ENCODE measurements at places on chromosomes 6 and 20.

- no peak for DNase-seq
Observed at GRCh38 chr20:3164763-3165410, 5.2 kb upstream of the FASTKD5 start.

DNA sequence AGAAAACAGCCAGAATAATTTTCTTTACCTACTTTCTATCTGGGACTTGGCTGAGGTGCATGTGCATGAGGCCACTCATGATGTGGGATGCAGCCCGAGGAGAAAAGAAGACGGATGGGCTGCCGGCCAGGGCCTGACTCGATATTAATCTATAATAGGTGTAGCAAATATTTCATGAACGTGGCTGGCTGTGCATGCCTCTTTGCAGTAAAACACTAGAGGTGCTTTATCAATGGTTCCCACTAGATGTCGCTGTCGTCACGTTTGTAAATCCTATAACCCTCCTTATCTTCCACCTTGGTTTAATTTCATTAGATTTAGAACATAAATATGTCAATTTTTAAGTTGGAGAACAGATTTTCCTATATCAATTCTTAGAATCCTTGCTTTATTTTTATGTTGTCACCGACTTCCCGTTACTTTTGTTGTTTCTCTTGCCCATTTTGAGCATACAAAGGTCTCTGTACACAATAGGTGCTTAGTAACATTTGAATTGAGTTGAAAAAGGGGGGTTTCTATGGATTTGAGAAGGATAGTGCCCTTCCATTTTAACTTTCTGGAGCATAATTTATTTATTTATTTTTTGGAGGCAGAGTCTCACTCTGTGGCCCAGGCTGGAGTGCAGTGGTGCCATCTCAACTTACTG lies 19.6 kb upstream of the FERMT1 start:
- no peak for DNase-seq

GRCh38 chr6:157266274-157267101 lies 56.8 kb downstream of the TMEM242 start:
- no peak for DNase-seq

DNA sequence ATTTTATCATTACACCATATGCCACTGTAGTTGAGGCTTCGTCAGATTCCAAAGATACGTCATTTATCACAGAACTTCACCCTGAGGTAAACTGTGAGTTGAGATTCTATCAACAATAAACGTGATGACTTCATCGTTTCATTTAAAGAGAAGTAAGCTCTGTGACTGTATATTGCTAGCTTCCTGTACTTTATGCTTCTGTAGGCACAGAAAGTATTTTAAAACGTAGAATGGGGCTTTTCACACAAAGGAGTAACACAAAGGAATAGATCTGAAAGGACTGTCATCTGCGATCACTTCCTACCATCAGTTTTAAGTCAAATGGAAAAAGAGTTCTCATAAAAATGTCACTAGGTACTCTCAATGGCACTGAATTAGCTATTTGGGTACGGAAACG lies 234.4 kb upstream of the MCHR2 start:
- DNase-seq, result no peak

DNA sequence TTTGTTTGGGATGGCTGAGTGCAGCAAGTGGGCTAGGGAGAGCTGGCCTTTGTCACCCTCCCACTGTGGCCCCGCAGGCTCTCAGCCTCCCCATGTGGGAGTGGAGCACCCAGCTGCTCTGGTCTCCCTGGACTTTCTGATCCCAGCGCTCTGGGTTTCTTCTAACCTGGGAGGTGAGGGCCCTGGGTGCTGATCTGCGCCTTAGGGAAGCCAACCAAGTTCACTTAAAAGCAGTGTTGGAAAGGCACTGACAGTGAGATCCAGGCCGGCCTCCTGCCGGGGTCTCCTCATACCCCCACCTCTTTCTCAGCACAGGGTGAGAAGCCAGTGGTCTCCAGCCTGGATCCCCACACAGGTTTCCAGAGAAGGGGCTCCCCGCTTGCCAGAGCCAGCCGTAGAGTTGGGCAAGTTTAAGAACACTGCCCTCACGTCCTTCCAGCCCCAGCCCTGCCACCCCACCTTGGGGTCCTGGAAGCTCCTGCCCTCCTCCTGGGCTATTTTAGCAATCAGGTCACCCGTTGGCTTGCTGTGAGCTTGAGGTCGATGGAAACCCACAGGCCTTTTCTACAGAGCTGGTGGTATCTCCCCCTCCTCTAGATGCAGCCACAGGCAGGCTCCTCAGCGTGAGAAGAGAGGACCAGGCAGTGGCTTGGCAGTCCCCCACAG lies 9.6 kb downstream of the C20orf203 start:
- no peak for DNase-seq

DNA sequence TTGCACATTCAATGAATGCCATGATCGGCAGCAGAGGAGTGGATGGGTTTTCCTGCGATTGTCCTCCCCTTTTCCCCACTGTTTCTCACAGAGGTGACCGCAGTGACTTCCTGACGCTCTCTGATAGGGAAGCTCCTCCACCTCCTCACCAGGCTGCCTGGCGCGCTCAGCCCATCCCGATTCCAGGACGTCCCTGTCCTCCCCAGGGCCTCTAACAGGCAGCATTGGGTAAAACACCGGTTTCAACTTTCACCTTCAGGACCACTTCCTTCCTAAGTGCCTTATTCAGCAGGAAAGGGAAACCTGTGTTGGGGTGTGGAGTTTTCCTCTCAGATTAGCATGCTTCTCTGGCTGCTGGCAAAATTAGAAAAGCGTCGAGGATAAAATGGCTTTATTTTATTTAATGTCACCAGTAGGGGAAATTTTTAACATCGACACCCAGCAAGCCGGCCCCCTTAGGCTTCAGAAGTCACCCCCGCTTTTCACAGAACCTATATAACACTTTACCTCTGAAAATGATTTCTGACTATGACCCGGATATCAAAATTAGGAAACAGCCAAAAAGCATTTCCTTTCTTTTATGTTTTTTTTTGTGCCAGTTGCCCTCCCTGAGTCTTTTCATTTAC lies 570.4 kb upstream of the GJE1 start:
- peak; percentile 66 for DNase-seq

DNA sequence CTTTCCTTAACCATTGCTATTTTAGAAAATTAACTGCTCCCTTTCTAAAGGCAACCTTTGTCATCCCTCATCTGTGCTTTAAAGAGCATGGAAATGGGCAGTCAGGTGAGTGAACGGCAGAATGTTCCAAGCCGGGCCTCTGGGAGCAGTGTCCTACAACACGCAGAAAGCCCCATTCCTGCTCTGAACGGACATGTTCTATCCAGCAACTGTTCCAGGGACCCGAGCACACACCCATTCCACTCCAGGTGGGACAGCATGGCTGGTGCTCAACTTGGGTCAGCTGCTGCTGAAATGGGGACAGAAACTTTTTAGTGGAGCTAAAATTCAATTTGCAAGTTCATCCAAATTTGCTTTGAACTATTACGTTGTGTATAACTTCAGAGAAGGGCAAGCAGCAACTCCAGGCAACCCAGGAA lies 26.7 kb downstream of the DIDO1 start:
- DNase-seq, result no peak

GRCh38 chr6:80674669-80675068 lies 568.2 kb downstream of the BCKDHB start:
- no peak for DNase-seq

- DNase-seq, result no peak
Observed at GRCh38 chr6:20409427-20409971, 7.8 kb downstream of the E2F3 start.

DNA sequence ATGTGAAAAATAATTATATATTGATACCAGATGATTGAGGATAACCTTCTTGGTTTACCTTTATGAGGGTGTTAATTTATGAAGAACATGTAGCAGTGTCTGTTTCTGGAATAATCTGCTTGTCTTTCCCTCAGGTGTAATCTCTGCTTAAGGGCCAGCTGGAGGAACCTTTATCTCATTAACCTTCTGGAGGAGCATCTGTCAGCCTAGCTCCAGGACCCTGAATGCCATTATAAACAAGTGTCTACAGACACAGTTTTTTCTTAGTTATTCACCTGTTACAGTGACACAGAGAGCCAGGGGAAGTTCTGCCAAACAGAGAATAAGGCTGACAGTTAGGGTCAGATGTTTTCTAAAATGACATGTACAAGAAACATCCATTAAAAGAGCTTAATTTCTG lies at the start of gene IMPG1:
Gene IMPG1 (minus strand): TSS at position 101 of the 400 bp plus-strand sequence. CDS start 174 bp downstream, outside the sequence.
- no peak for DNase-seq

DNA sequence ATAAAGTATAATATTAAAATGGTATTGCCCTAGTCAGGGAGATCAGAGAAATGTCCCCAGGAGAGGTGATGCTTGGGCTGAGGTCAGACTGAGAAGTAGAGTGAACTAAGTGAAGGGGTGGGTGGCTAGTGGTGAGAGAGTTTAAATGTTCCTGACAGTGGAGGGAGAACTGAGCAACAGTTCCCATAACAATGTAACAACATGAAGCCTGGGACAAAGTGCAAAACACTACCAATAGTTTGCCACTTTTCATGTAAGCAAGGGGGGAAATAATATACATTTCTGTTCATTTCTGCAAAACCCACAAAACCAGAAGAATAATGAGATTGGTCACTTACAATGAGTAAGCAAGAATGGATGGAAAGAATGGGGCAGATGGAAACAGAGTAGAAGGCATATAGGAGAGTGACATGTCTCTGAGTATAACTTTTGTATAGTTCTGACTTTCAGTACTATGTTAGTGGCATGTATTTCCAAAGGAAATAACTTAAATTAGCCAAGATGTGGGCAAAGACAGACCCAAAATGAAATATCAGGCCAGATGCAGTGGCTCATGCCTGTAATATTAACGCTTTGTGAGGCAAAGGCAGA lies 13.3 kb upstream of the FAXC start:
- no peak for DNase-seq

DNA sequence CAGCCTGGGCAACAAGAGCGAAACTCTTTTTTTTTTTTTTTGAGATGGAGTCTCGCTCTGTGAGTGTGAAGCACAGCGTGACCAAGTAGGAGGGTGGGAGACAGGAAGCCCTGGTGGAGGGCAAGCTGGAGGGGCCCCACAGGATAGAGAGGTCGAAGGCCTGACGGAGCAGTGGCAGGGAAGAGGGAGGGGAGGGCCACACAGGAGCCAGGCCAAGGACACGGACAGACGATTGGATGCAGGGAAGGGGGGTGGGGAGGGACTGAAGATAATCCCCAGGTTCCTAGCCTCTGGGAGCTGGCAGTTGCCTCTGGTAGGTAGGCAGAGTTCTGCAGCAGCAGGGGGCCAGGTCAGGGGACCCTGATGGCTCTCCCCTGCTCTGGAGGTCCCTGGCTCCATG lies 10.8 kb upstream of the GUCA1A start:
- DNase-seq, result no peak
